Ovary (tissue), 10 donors: ENCODE measurements at places on chromosomes 3 and 15. TPM values are rescaled to one million over a fixed set of nuclear protein-coding genes. Genes with fewer than 3 reads are reported as not detected.

Gene CAPN3
- polyA plus RNA-seq = 14.1 TPM

Gene ACSBG1
- polyA plus RNA-seq = 0.45 TPM

Gene GPR62
- polyA plus RNA-seq = 0.22 TPM

Gene LSG1
- polyA plus RNA-seq = 26.8 TPM

Gene PSTPIP1
- polyA plus RNA-seq = 1.4 TPM

Gene TBL1XR1
- 36.2 TPM for polyA plus RNA-seq
